ENCODE measurements at places on chromosomes 2 and 18.

DNA sequence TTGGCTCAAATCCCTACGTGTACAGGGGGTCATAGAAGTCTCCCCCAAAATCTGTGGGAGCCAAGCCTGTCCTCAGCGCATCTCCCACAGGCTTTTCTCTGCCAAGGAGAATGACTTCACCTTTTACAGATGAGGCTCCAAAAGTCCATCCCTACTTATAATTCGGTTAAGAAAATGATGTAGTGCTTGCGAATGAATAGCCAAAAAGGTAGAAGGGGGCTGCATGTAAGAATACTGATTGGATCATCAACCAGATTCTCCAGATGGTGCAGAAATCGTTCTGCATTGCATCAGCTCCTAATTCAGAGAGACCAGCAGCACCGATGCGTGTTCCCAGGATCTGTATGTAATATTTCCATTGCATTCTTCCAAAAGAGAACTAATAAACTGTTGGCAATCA lies 91.9 kb downstream of the EPHA4 start:
- no peak for DNase-seq

GRCh38 chr2:112641701-112642100 lies 4.0 kb upstream of the SLC20A1 start:
- DNase-seq: no peak

GRCh38 chr2:8510519-8510918 lies 171.3 kb upstream of the ID2 start:
- DNase-seq: no peak

GRCh38 chr18:58221060-58221725 lies 177.2 kb downstream of the NEDD4L start:
- DNase-seq: no peak

GRCh38 chr18:68520406-68521075 lies 194.4 kb downstream of the TMX3 start:
- DNase-seq: no peak

- DNase-seq: no peak
These were observed 291.7 kb upstream of the CDH19 start for GRCh38 chr18:66895631-66896030.

- no peak for DNase-seq
These were observed 259.6 kb downstream of the NUP35 start for GRCh38 chr2:183383854-183384253.

DNA sequence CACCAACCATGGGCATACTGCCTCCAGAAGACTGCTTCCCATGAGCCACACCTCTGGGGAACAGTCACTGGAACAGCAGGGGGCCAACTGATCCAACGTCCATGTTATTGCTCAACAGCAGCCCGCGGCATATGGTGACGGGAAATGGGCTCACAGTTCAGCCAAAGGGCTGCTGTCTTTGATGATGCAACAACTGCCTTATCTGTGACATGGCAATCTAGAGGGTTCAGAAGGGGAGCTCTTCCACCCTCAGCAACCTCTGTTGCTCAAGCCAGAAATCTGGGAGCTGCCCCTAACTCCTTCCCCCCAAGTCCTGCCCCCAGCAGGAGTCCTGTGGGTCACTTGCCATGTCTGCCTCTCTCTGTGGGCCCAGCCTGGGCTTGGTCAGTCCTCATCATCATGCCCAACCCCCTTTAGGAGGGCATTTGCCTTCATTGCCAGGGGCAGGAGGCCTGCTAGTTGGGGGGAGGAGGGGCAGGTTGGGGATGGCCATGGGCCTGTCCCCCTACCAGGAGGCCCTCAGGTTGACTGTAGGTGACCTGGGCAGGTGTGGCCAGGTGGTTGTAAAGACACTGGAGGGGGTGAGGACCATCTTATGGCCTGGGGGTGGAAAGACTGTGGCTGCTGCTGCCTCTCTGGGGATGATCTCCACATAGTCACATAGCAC lies 212.9 kb downstream of the CYP26B1 start:
- DNase-seq: no peak

- no peak for DNase-seq
These were observed 67.7 kb upstream of the ARHGAP28 start for GRCh38 chr18:6661692-6662415.
